ENCODE measurements at places on chromosomes 1 and 21.

- no peaks in the 10 kb centered on the region for H3K4me1 ChIP-seq
- H3K36me3 ChIP-seq = no peaks in the 10 kb centered on the region
- H3K4me3 ChIP-seq = no peak overlapping the region
- no peak overlapping the region for H3K27ac ChIP-seq
These were observed 113.5 kb downstream of the MAP3K21 start for GRCh38 chr1:233440951-233441401.

- H3K36me3 ChIP-seq = no peaks in the 10 kb centered on the region
- peak overlapping the region; percentile 31 for H3K27ac ChIP-seq
- no peaks in the 10 kb centered on the region for H3K4me1 ChIP-seq
- H3K4me3 ChIP-seq = peak overlapping the region; percentile 33
- H3K27me3 ChIP-seq = no peaks in the 10 kb centered on the region
- no peak for DNase-seq
These were observed 4.8 kb upstream of the SARS1 start for GRCh38 chr1:109208836-109209463.

DNA sequence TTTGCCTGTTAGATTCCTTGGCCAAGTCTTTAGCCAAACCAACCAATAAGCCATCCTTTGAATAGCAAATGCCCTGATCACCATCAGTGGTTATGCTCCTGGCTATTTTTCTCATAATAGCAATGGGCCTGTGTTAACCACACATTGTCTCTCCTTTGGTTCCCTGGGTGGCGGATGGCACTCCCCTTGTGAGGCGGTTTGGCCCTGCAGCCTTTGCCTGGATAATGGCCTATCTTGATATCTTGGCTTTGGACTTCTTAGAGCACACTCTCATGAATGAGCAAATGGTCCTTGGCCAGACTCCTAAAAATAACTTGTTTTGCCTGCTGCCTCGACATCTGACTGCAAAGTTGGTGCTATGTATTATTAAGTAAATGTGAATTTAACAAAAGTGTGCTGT, 22.4 kb upstream of the ZBTB18 start:
- DNase-seq = no peak
- H3K4me3 ChIP-seq = no peak overlapping the region
- H3K4me1 ChIP-seq = no peaks in the 10 kb centered on the region

- H3K4me3 ChIP-seq = no peak overlapping the region
- no peak overlapping the region for H3K27ac ChIP-seq
- DNase-seq = no peak
- no peaks in the 10 kb centered on the region for H3K36me3 ChIP-seq
These were observed 45.2 kb downstream of the ASTN1 start for GRCh38 chr1:177119311-177119710.

GRCh38 chr1:91744953-91745639, 140.9 kb downstream of the TGFBR3 start:
- H3K27me3 ChIP-seq = no peaks in the 10 kb centered on the region
- peak overlapping the region; percentile 15 for H3K27ac ChIP-seq
- no peak overlapping the region for H3K4me3 ChIP-seq

GRCh38 chr1:201090541-201090940, 21.7 kb downstream of the CACNA1S start:
- no peak for DNase-seq
- H3K4me3 ChIP-seq = no peak overlapping the region
- H3K27me3 ChIP-seq = no peaks in the 10 kb centered on the region
- H3K36me3 ChIP-seq = no peaks in the 10 kb centered on the region
- H3K27ac ChIP-seq = no peak overlapping the region
